AG04449 (cell line): ENCODE measurements at places on chromosomes 12 and 14.
A peak's percentile ranks its signal among the peaks of the same experiment; 100 is the strongest.

- no peak for DNase-seq
Measured at GRCh38 chr12:125406131-125406530, 340.9 kb downstream of the AACS start.

GRCh38 chr14:97021571-97022168 lies 224.5 kb downstream of the VRK1 start:
- DNase-seq, result no peak

DNA sequence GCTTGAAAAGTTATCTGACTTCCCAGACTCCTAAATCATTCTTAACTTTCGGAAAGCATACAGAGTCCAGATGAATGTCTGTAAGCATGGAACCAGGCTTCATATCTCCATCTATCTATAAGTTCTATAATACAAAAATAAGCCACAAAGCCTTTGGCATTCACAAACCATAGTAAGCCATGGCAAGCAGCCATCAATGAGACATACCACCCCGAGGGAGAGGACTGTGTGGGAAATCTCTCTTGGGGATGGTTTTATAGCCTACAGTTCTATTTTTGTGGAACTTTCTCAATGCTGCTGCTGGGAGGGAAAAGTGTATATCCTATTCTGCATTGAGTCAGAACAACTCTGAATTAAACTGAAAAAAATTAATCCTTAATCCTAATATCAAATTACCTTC lies 20.4 kb downstream of the EGLN3 start:
- no peak for DNase-seq

- no peak for DNase-seq
Measured at GRCh38 chr12:111024205-111024801, 103.9 kb upstream of the MYL2 start.

DNA sequence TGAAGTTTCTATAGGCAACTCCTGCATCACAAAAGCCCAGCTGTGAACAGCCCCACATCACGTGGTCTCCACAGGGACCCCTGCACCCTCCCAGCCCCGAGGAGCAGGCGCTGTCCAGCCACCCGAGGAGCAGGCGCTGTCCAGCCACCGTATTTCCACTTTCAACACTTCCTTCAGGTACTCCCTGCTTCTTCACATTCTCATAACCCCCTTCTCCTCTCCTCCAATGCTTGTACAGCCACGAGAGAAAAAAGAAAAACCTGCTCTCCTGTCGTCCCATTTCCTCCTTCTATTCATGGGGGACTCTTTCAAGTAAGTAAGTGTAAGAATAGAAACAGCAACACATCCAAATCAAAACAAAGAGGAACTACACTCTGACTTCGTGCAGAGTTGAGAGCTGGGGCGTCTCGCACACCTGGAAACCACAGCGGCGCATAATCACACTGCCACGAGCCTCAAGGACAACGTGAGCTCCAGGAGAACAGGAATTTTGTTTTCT lies 11.9 kb downstream of the CDC42BPB start:
- DNase-seq, result no peak

- no peak for DNase-seq
Measured at GRCh38 chr14:56133547-56133946, 15.3 kb downstream of the PELI2 start.

GRCh38 chr12:116015525-116015924 lies 262.0 kb downstream of the MED13L start:
- peak; percentile 28 for DNase-seq

DNA sequence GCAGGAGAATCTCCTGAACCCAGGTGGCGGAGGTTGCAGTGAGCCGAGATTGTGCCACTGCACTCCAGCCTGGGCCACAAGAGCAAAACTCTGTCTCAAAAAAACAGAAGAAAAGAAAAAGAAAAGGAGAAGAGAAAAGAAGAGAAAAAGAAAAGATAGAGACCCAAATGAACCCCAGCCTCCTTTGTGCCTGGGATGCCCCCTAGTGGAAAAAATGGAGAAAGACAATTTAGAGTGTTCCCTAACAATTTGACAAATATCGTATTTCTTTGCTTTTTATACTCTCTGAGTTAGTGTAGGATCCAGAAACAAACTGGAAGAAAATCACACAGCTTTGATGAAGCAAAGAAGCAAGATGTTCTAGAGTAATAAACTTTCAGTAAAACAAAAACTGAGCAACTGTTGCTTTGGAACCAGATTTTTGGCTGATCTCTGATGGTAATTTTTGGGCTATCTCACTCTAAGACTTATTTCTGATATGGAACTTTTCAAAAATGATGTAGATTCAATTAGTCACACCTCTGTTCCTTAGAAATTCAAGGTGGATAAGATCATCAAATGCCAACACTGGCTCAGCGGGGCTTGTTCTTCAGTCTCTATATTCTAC lies 18.6 kb upstream of the PRKAB1 start:
- no peak for DNase-seq

- no peak for DNase-seq
Measured at GRCh38 chr12:88778064-88778463, 197.8 kb upstream of the KITLG start.

- no peak for DNase-seq
Measured at GRCh38 chr14:61567838-61568571, 127.3 kb upstream of the HIF1A start.

- DNase-seq, result no peak
Measured at GRCh38 chr12:26744697-26745440, 88.1 kb downstream of the ITPR2 start.

DNA sequence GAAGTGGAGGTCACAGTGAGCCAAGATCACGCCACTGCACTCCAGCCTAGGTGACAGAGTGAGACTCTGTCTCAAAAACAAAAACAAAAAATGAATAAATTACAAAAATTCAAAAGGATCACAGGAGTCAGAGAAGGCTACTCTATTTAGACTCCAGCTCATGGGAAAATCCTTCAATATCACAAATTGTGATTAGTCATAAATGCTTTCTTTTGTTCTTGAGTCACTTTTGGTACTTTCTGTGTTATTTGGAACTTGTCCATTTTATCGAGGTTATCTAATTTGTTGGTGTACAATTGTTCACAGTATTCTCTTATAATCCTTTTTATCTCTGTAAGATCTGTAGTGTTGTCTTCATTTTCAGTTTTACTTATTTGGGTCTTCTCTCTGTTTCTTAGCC lies 18.9 kb downstream of the ALDH2 start:
- DNase-seq, result no peak

DNA sequence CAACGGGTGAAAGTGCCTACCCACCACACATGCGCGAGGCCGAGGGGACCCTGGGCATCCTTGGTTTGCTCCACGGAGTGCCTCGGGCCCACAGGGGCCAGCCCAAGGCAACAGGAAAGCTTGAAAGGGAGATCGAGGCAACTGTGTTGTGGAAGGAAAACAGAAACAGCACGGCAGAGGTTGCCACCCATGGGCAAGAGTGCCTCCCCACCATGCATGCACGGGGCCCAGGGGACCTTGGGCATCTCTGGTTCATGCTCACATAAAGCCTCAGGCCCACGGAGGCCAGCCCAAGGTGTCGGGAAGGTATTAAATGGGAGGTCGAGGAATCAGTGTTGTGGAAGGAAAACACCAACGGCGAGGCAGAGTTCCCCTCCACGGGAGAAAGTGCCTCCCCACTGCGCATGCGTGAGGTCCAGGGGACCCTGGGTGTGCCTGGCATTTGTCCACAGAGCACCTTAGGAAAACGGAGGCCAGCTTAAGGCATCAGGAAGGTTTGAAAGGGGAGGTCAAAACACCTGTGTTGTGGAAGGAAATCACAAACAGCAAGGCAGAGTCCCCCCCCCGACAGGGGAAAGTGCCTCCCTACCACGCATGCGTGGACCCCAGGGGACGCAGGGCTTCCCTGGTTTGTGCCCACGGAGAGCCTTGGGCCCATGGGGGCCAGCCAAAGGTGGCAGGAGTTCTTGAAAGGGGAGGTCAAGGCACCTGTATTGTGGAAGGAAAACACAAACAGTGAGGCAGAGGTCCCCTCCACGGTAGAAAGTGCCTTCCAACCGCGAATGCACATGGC lies 367.3 kb downstream of the ALG10 start:
- no peak for DNase-seq

GRCh38 chr14:39861229-39861600 lies 429.0 kb upstream of the FBXO33 start:
- no peak for DNase-seq

- DNase-seq, result no peak
Measured at GRCh38 chr14:66641861-66642635, 134.1 kb downstream of the GPHN start.

DNA sequence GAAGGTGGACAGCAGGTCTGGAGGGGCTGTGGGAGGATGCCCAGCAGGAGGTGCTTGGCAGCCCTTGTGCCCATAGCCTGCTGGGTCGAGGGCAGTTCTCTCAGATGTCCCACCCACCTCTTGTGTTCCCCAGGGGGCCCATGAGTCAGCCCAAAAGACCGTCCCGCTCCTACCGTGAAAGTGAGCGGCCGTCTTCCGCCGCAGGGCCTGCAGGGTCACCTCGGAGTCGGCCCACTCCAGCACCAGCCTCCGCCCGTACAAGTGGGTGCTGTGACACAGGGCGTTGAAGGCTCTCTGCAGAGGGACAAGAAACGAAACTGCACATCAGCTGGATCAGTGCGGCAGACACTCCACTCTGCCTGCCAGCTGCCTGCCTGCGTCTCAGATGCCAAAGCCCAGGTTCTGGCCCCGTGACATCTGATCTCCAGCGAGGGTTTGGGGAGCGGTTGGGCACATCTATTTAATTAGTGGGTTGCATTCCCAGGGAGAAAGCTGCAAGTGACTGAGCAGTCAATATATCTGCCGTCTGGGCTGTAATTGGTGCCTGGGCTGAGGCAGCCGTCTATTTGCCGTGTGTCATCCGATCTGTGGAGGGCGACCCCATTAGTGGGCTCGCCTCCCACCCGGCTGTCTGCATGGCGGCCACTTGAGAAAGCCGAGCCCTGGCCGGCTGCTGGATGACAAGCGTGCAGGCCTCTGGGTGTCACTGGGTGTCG lies 121.5 kb downstream of the RBM19 start:
- no peak for DNase-seq

DNA sequence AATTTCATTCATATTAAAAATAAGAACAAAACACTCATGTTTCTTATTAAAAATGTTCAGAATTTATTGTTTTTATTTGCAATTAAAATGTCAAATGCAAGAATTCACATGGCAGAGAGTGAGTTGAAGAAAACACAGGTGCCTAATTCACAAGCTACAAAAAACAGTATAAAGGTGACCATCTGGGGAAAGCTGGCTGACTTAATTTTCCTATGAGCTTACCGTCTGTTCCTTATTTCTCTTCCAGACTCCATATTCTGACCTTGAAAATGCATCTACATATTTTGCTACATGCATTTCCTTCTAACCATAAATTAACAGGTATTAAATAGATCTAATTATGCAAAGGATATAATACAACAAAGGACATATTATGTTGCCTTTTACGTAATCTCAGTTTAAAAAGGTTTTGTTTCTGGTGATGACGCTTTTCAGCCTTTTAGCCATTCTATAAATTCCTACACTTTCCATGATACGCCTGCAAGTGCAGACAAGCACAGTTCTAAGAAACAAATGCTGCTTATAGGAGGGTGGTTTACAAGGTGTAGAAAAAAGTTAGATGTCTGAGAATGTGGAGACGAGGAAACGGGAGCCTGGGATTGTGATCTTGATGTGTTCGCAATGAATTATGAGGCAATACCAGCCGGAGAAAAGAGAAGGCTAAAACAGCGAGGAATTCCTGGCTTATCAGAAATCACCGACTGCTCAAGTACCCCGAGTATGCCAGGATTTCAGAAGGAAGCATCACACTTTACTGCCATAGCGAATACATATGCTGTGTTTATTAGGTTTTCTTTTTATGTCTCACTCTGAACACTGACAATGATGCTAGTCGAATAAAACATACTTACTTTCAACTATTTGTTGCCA lies 24.6 kb downstream of the LIN7A start:
- no peak for DNase-seq

- DNase-seq, result no peak
Measured at GRCh38 chr12:114884575-114884974, 200.6 kb upstream of the TBX3 start.

DNA sequence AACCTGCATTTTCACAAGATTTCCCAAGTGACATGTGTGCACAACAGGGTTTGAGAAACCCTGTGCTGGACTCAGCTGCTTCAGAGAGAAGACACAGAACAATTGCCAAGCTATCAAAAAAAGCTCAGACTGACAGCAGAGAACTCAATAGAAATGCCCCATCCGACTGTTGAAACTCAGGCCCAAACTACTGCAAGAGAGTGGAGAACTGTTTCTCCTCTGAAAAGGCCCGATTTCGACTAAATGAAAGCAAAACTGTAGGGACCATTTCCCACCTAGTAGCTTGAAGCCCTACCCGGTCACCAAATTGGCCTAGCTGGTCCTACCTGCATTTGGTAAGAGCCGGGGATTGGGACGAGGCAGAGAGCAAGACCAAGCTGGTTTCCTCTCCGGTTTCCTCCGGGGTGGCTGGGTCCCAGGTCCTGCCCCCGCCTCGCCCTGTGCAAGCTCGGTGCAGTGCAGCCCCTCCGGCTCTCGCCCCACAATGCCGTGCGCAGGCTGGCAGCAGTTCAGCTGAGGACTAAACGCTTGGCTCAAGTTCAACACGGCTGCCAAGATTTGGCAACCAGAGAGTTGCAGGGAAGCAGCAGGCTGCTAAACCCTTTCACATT lies 1180.6 kb downstream of the VRK1 start:
- DNase-seq, result no peak
